ENCODE measurements at places on chromosomes 5 and 9. TPM values are rescaled to one million over a fixed set of nuclear protein-coding genes. Genes with fewer than 3 reads are reported as not detected.

The ANKRD34B gene
- 0.03 TPM for total RNA-seq

The IL13 gene
- total RNA-seq: not detected

The BAAT gene
- total RNA-seq: not detected

GRCh38 chr9:32180597-32180996 is 203.8 kb upstream of the ACO1 start:
- DNase-seq: no peak

GRCh38 chr5:163758283-163758711 is 252.9 kb downstream of the MAT2B start:
- DNase-seq: no peak

GRCh38 chr5:10460252-10460906 is 18.7 kb downstream of the ROPN1L start:
- DNase-seq: no peak

DNA sequence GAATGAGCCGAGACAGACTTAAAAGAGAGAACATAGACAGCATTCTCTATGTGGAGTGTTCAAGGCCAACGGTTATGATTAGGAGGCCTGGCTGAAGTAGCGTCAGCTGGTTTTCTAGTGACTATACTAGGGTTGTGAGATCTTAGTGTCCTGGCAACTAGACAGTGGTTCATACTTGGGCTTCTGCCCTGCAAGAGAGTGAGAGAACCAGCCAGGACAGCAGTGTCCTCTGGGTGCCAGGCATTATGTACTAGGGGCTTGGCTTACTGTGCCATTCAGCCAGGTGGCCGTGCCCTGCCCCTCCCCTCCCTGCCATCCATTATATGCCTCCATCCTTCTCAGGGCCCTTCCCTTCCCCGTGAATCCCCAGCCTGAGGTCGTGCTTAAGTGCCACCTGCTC is 56.8 kb downstream of the TRIO start:
- no peak for DNase-seq

- no peak for DNase-seq
These were observed 124.1 kb upstream of the ADRA1B start for GRCh38 chr5:159792180-159792579.

GRCh38 chr5:176492431-176492830 is 44.2 kb downstream of the FAF2 start:
- DNase-seq: no peak

GRCh38 chr9:114098021-114098935 is 814 bp downstream of the KIF12 start:
- DNase-seq: peak; percentile 99

- no peak for DNase-seq
These were observed 202.1 kb downstream of the EBF1 start for GRCh38 chr5:158897444-158898160.

DNA sequence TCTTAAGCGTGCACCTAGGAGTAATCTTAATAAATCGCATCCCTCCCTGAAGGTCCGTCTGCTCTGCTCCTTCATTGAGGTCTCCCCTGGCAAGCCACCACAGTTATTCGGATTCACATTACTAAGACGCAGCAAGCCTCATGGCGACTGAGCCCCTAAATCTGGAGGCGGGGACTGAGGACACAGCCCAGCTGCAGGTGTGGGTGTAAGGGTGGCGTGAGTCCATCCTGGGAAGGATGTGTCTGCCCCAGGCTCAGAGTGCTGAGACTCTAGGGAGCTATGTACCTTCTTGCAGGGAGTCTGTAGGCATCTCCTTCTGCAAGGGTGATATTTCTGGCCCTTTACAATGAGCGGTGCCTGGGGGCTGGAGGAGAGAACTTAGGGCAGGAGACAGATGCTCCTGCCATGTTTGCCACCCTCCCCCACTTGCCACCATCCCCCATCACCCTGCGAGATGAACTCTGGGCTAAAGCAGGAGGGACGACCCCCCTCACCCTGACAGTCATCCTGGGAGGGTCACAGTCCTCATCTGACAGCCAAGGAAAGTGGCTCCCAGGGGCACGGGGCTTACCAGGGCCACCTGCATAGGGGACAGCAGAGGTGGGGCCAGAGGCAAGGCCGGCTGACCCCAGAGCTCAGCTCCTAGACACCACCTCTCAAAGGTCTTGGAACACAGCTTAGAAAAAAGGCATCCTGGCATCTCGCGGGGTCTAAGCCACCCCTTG is 76.4 kb upstream of the FCN1 start:
- no peak for DNase-seq

- no peak for DNase-seq
These were observed 9.5 kb downstream of the EXOSC3 start for GRCh38 chr9:37775216-37775919.

DNA sequence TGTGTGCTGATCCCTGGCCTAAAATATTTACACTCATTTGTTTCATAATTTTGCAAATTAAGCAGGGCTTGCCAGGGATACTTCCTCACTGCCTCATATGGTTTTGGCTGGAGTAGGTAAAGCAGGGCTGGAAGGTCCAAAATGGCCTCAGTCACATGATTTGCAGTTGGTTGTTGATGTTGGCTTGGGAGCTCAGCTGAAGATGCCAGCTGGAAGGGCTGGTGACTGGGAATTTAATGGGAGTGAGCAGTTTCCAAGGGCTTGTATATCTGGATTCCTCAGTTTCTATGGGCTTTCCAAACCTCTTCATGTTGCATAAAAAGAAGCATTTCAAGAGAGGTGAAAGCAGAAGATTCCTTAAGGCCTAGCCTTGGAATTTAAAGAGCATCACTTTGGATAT is 729.3 kb downstream of the CDH18 start:
- no peak for DNase-seq

DNA sequence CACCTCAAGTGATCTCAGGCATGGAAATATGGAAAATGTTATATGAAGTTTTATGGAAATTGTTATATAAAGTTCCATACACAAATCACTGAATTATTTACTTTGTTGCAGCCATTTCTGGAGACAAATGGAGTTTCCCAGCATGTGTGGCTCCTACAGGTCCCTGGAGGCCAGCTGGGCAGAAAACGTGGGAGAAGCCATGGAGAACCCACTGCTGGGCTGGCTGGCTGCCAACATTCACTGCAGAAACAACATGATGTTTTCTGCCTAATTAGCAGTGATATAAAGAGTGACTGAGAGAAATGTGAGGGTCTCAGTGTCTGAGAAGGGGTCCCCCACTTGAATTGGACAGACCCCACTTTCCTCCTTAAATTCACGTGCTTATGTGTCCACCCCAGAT is 208.8 kb upstream of the IRX2 start:
- no peak for DNase-seq

DNA sequence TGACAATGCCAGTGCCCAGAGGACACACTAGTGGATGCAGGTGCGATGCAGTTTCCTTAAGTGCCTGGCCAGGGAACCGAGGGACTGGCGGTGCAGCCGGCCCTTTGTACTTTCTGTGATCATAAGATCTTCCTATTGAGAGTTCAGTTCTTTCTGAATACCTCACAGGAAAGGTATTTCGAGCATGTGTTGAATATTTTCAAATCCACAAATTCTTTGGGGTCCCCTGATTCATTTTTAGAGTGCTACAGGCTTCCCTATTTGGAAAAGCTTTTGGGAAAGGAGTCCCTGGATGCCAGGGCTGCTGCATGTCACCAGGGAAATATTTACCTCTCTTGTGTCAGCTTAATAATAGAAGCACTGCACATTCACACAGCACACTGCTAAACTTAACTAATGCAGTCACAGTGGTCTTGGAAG is 281.5 kb downstream of the GADD45G start:
- DNase-seq: no peak

DNA sequence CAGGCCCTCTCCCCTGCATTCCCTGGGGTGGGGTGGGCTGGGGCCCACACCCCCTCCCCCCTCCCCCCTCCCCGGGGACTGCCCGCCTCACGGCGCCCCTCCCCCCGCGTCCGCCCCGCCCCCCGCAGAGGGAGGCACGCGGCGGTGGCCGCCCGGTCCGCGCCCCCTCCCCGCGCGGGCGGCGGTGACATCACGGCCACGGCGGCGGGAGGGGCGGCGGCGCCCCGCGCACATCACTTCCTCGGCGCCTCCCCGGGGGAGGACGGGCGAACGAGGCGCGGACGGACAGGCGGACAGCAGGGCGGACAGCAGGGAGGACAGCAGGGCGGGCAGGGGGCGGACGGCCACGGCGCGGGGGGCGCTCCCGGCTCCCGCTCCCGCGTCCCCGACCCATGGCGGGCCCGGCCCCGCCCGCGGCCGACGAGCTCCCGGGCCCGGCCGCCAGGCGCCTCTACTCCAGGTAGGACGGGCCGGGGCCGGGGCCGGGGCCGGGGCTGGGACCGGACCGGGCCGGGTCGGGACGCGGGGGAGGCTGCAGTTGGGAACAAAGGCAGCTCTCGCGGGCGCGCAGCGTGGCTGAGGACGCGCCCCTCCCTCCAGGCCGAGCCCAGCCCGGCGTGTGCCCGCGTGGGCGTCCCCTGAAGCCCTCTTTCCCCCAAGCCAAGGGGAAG is at the start of gene GPSM1:
GPSM1 (plus strand) TSS at position 236 of the 671 bp plus-strand sequence; CDS start at position 393, 157 bp downstream.
- peak; percentile 95 for DNase-seq
